Left forelimb (tissue), 1 donor: ENCODE measurements at places on chromosomes 1 and 21.

- DNase-seq = no peak
Measured at GRCh38 chr1:231037585-231038517, 2.2 kb downstream of the FAM89A start.

DNA sequence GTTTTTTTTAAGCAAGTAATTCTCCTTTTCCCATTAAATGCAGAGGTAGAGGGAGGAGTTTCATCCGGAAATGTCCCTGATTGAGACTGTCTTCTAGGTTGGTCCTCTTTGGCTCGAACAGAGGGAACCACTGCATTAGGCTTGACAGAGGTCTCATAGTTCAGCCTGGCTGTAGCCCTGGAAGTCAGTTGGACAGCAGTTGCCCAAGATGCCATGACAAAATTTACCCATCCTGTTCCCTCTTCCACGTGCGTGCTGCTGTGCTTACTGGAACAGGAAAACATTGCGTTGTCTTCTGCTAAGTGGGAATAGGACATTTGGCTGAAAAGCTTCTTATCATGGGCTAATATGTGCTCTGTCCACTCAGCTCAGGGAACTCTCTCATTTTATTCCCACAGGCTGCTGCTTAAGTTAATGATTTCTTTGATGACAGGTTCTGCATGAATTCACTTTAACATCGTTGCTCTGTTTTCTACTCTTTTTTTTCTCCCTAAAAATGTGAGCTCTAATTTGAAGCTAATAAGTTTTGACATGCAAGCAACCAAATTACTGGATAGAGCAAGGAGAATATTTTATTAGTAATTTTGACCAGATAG lies 18.0 kb downstream of the KCNK1 start:
- DNase-seq = no peak

DNA sequence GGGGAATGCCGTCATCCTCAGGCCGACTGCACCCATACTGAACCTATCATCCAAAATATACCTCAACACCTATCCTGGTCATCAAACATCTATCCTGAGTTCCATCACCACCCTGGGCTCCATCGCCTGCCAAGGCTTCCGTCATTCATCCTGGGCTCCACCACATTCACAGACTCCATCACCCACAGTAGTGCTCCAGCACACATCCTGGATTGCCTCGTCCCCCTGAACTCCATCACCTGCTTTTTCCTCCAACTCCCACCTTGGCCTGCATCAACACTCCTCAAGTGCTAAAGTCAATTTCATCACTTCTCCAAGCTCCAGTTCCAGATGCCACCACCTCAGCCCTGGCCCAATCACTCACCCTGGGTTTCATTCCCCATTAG lies 7.8 kb downstream of the MAP3K6 start:
- DNase-seq = no peak

- no peak for DNase-seq
Measured at GRCh38 chr1:95584315-95584714, 350.3 kb downstream of the RWDD3 start.

DNA sequence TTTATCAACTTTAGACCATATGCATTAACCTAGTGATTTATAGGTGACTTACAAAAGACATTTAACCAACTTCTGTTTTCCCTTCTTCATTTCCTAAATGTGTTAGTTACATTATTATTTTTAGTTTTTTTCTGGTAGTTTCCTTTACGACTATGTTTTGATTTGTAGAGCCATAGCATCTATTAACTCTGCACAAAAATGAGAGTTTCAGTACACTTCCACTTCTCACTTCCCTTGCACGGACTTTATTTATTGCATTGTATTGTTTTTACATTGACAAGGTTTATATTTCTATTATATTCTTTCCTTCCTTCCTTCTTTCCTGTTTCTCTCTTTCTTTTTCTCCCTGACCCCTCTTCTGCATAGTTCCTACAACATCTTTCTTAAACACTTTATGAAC lies 14.7 kb downstream of the PKN2 start:
- no peak for DNase-seq

GRCh38 chr21:42262831-42263231 lies 43.9 kb downstream of the ABCG1 start:
- DNase-seq = no peak

GRCh38 chr1:43423672-43424550 lies 29.8 kb downstream of the HYI start:
- DNase-seq = no peak

GRCh38 chr1:235105051-235106043 lies 23.3 kb downstream of the TOMM20 start:
- DNase-seq = no peak

- no peak for DNase-seq
Measured at GRCh38 chr1:111085676-111086075, 54.2 kb downstream of the DRAM2 start.

DNA sequence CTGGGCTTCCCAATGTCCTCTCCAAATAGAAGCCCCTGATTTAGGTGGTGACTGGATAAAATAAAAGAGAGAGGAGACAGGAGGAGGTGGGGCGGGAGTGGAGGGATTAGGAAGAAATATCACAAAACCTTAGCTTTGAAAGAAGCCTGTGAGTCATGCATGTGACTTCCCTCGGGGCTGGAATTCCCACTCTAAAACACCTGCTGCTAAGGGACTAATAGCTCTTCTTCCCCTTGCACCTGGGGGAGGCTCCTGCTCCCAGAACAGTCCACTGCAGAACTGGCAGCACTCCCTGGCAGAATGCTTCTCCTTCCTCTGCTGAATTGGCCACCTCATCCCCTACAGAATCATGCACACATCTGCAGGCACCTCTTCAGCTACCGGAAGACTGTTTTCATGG lies 207.2 kb downstream of the ATG4C start:
- no peak for DNase-seq

- no peak for DNase-seq
Measured at GRCh38 chr1:76299036-76299435, 224.5 kb downstream of the ST6GALNAC3 start.

- DNase-seq = no peak
Measured at GRCh38 chr1:156244126-156244525, 2.1 kb downstream of the BGLAP start.

DNA sequence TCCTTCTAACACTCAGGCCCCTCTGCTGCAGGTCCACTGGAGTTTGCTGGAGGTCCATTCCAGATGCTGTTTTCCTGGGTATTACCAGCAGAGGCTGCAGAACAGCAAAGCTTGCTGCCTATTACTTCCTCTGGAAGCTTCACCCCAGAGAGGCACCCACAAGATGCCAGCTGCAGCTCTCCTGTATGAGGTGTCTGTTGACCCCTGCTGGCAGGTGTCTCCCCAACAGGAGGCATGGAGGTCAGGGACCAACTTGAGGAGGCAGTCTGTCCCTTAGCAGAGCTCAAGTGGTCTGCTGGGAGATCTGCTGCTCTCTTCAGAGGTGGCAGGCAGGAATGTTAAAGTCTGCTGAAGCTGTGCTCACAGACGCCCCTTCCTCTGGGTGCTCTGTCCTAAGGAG lies 204.8 kb downstream of the FCRL5 start:
- DNase-seq = no peak

GRCh38 chr1:239139801-239140200 lies 246.6 kb upstream of the CHRM3 start:
- no peak for DNase-seq

GRCh38 chr1:243244432-243244841 lies 10.6 kb downstream of the CEP170 start:
- DNase-seq = no peak

DNA sequence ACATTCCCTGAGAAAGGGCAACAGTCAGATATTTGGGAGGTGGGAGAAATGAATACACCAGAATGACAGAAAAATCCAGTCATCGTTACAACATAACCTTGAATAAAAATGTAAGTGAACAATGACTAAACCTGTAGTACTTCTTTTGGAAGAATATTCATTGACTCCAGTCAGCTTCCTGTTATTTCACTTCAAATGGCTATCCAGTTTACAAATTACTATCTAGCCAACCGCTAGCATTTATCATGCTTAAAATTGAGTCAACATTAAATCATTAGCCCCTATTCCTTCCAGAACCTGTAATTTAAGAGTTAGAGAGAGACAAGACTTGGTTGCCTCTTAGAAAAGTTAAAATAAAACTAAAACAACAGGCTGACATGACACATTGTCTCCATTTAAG lies 33.6 kb downstream of the WLS start:
- no peak for DNase-seq

GRCh38 chr1:182841368-182841988 lies 2.3 kb downstream of the DHX9 start:
- DNase-seq = no peak

DNA sequence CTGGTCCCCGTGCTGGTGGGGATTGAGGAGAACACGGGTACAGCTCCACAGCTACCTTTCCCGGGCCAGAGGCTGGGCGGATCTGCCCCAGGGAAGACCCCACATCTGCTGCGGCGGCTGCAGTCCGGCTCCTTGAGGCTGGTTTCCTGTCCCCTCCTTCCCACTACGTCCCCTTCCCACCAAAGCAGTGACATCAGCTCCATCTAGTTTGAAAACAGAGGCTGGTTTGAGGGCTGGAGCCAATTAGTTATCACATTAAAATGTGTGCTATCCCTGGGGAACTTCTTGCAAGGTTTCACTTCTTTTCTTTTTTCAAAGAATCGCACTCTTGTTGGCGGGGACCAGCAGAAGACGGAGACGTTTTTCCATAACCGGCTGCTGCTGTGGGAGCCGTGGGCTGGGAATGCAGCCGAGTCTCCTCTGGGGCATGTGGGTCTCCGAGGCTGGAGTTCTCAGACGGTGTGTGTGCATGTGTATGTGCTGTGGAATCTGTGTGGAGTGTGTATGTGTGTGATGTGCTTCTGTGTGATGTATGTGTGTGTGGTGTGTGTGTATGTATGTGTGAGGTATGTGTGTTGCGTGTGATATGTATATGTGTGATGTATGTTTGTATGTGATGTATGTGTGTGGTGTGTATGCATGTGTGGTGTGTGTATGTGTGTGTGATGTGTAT lies 8.9 kb upstream of the PCBP3 start:
- DNase-seq = no peak

GRCh38 chr1:50989694-50990093 lies 19.6 kb downstream of the CDKN2C start:
- no peak for DNase-seq

- DNase-seq = no peak
Measured at GRCh38 chr1:244952940-244953339, 88.6 kb upstream of the HNRNPU start.

DNA sequence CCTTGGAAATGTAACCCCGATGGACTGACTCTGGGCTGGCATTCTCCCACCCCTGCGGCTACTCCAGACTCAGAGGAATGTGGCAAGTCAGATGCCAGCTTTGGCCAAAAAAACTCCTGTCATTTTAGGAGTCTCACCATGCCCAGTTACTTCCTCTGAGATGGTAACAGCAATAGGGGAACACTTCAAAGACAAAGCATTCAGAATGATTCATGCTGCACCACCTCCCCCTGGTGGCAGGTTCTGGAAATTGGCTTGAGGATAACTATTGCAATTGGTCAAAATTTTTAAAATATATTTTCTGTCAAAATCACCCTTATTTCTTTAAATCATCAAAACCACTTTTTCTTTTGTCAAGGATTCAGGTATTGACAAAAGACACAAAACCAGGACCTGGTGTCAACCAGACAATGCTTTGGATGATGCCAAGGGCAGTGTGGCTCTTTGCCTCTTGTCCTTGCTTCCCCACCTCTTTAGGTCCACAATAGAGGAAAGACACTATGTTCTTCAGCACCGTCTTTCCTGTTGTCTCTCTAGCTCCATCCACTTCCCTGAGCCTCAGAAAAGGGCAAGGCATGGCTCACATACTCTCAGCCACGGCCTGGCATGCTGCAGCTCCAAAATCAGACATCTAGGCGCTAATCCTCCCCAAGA lies 9.9 kb upstream of the CDCA8 start:
- no peak for DNase-seq

- no peak for DNase-seq
Measured at GRCh38 chr1:15178571-15179484, 25.3 kb downstream of the TMEM51 start.

GRCh38 chr1:221714227-221715152 lies 27.4 kb downstream of the DUSP10 start:
- no peak for DNase-seq

DNA sequence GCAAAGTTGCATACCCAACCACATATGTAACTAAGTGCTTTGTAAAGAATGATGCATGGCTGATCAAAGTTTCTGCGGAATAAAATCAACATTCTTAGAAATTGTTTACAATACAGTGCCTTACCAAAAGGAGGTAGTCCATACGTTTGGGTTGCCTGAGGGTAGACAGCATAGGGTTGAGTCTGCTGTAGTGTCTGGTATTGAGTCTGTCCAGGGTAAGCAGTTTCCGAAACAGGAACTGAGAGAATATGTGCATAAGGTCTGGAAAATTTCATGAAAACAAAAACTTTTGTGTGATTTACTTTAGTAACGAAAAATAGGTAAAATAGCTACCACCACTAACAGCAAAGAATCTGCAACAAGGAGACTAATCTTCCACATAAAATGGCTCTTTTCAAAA lies 53.0 kb downstream of the EYA3 start:
- no peak for DNase-seq

GRCh38 chr21:25670726-25671125 lies 31.7 kb downstream of the JAM2 start:
- DNase-seq = no peak

DNA sequence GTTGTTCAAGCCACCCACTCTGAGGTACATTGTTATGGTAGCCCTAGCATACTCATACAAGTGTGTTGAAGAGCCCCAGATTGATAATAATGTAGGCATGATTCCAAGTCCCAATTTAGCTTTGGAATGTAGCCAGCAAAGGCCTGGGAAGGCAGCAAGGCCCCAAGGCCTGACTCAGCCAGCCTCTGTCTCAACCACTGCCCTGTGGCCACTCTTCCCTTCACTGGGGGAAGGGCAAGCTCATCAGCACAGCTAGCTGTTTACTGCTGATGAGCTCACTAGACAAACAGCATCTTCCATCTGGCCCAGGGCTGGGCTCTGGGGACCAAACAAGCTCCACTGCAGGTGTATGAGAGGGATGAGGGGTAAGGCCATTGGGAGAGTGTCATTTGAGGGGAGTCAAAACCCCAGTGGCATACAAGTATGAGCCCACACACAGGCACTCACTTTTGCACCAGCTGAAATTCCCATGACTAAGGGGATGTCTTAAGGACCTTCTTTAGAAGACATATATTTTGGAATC lies 2.2 kb upstream of the IRF6 start:
- no peak for DNase-seq

- DNase-seq = no peak
Measured at GRCh38 chr1:66984491-66984890, 59.7 kb downstream of the MIER1 start.

DNA sequence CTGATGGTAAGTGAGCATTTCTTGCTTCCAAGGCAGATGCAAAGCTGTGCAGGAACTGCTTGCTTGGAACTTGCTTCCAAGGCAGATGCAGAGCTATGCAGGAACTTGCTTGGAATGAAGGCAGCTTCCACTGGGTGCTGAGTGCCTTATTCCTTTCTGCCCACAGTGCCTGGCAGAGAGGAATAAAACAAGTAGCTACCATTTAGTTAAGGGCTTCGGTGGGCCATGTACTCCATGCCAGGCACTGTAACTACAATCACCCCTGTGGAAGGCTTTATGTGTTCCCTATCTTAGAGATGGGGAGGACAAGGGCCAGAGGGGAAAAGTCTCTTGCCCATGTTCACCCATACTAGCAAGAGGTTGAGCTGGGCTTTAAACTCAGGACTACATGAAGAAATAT lies 8.3 kb downstream of the MROH7 start:
- no peak for DNase-seq
